ENCODE measurements at places on chromosomes 16 and 17.

GRCh38 chr16:4042581-4042980 lies 73.7 kb downstream of the ADCY9 start:
- DNase-seq, result no peak

DNA sequence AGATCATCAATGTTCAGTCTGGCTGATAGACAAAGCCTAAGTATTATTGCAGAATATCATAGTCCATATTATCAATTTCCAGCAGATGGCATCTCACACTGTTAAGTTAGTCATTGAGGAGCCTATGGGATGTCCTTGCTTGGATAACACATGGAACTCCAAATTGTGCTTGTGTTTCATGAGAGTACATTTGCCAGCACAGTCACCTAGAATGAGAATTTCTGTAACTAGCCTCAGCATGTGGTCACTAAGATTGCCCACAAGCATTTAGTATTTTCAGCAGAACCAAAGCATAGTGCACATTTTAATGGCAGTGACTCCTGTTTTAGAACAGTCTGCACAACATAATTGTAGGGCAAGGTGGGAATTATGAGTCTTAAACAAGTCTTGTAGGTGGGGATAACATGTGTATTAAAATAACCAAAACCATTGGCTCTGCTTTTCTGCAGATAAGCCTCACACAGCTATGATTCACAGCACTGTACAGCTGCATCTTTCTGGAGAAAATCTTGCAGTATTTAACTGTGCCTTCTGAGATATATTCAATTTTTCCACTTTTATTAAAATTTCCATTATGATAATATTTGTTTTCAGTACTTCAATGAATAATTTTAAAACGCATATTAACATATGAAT lies 882.8 kb upstream of the SOX9 start:
- peak; percentile 26 for DNase-seq

- DNase-seq, result peak; percentile 67
Observed at GRCh38 chr16:2529061-2529931, 1.9 kb downstream of the CEMP1 start.

DNA sequence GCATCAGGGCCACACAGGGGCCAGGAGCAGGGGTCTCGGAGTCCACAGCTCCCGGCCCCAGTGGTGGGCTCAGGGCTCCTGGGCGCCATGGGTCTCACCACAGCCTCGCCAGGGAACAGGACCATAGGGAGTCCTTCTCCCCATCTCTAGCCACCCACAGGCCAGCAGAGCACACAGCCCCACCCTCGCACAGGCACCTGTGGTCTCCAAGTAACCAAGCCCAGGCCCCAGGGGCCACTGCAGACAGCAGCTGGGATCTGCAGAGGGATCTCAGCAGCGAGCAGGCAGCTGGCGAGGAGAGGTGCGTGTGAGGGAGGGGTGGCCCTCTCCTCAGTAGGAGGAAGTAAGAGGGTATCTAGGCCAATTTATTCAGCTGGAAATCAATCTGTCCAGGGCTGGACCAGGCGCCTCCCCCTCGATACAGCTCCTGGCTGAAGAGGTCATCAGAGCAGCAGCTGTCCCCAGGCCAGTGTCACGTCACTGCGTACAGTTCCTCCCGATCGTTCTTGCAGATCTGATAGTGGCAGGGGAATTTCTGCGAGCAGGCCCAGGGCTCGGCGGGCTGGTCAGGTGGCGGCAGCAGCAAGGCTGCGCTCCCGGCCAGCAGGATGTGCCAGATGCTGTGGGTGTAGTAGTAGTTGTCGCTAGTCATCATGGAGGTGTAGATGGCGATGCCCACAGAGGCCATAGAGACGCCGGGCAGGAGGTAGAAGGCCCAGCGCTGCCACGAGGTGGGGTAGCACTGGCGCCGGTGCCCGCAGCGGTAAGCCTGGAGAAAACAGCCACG lies 1.4 kb upstream of the MRPL28 start:
- DNase-seq, result no peak

GRCh38 chr16:61581417-61582046 lies 454.7 kb downstream of the CDH8 start:
- DNase-seq, result no peak

DNA sequence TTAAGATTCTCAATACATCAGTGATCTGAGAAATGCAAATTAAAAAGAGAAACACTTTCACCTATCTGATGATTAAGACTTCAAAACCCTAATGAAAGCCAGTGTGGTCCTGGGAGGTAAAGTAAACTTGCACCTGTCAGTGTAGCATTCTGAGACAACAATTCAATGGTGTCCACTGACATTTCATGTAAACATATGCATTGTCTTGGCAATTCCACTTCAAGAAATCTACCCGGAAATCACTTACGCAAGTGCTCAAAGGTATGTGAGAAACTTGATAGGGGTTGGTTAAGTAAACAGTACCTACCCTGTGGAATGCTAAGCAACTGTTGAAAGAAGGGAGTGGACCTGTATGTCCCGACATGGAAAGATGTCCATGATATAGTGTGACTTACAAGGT lies 2.1 kb downstream of the ST6GALNAC1 start:
- DNase-seq, result no peak

DNA sequence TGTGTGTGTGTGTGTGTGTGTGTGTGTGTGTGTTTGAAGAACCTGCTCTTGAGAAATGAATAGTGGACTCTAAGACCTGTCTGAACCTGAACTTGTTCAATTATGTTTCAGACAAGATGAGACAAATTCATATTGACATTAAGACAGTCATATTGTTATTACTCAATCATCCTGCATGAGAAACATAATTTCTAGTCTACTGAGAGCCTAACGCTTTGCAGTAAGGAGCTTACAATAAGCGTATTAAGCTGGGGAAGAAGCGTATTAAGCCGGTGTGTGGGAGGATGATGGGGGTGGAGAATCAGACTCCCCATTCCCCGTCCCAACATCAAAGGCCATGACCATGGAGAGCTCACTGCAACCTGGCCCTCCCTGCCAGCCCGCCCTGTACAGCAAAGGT lies 22.4 kb upstream of the MNT start:
- peak; percentile 67 for DNase-seq

DNA sequence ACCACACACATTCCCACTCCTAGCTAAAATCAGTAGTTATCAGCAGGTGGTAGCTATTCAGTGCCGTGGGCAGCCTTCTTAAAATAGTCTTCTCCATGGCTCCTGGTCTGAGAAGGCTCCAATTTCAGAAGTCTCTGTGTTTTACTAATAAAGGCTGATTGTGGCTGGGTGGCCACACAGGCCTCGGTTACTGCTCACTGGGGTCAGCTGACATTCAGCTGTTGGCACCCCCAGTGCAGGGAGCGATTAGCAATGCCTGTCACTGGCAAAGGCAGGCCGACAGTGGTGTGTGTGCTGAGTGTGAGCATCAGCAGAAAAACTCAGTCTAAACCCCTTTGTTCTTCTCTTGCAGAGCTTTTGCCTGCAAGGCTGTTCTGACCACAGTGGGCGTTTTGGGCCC lies 16.6 kb upstream of the DBNDD1 start:
- no peak for DNase-seq

DNA sequence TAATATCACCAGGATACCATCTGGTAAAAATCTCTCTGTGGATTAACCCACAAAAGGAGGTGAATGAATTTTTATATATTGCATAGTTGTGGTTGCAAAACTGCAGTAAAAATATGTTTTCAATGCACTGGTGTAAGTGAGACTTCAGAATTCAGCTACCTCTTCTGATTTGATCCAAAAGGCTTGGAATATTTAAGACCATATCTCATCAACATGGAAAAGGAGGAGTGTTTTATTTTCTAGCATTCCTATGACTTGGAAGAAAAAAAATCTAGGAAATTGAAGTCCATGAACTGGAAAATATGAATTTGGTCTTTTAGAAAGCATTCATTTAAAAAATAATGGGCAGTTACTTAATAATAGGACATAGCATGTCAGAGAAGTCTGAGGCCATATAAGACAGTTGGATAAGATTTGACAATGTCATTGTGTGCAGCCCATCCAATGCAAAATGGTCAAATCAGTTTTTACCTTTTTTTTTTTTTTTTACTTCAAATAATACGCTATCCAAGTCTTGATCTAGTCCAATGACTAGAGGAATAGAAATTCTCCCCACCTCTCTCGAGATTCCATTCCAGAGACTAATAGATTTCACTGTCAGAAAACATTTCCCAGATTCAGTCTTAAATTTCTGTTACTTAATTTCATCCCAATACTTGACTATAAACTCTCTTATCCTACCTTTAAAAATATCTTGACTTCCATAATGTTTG lies 364.9 kb upstream of the PMFBP1 start:
- DNase-seq, result no peak

GRCh38 chr17:58531122-58531521 lies 16.7 kb upstream of the MTMR4 start:
- DNase-seq, result peak; percentile 79

DNA sequence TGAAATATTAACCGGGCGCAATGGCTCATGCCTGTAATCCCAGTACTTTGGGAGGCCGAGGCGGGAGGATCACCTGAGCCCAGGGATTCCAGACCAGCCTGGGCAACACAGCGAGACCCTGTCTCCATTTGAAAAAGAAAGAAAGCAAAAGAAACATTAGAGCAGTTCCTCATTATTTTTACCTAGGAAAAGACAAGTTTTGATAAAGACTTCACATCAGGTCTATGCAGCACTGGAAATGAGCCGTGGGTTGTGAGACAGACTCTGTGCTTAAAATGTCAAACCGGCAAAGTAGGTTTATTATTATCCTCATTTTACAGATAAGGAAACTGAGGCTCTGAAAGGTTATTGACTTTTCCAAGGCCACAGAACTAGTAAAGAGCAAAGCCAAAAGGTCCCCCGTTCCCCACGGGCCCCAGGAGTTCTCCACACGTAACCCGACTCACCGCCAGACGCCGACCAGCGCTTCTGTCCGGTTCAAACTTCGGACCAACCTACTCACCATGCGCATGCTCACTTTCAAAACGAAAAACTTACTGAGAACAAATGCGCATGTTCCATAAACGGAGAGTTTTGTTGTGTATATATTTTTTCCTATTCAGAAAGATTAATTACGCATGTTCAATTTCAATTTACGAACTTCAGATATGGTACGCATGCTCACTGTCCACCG lies 356 bp downstream of the TUBD1 start:
- DNase-seq, result no peak
